OCI-M1 (cell line): ENCODE measurements at places on chromosomes 13 and 19.

DNA sequence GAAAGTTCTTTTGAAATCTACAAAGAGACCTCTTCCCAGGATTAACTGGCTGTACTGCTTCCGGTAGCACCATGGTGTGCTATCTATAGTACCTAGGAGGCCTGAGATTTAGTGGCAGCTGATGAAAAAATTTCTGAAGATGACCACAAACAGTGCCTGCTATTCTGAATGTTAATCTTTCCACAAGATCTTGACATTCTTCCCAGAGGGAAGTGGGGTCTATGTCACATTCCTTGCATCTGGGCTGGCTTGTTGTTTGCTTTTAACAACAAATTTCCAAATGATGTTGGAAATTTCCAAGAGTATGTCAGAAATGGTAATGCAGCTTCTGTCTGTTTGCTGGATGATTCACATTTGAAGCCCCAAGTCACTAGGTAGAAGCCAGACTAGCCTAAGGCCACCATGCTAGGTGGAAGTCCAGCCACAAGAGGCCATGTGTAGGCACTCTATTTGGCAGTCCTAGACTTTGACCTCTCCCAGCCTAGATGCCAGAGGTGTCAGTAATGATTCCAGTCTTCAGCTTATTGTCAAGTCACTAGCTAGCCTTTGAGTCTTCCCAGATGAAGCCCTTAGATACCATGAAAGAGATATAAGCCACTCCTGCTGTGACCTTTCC is 22.1 kb downstream of the SPART start:
- DNase-seq = no peak

- no peak for DNase-seq
Observed at GRCh38 chr13:34864671-34865070, 77.4 kb upstream of the NBEA start.

GRCh38 chr13:110336681-110337080 is 29.6 kb downstream of the COL4A2 start:
- no peak for DNase-seq

- no peak for DNase-seq
Observed at GRCh38 chr19:15790096-15790495, 2.6 kb downstream of the OR10H5 start.

DNA sequence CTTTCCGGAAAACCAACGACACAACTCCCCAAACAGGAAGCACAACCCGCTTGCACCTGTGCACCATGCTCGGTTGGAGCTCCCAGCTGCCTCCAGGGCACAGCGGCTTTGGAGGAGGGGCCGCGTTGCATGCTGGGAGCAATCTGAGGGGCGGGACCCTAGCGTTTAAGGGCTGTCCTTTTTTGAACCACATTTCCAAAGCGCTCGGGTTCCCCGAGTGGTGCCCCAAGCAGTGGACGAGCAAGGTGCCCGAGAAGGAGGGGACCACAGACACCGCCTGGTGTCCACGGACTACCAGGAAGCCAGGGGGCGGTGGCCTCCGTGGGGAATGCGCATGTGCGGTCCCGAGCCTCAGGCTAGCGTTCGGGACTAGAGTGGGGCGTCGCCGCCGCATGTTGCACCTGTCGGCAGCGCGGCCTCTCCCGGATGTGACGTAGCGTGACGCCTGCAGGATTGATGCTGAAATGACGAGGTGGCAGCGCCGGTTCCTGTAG is 11.9 kb upstream of the ZNF57 start:
- DNase-seq = no peak

DNA sequence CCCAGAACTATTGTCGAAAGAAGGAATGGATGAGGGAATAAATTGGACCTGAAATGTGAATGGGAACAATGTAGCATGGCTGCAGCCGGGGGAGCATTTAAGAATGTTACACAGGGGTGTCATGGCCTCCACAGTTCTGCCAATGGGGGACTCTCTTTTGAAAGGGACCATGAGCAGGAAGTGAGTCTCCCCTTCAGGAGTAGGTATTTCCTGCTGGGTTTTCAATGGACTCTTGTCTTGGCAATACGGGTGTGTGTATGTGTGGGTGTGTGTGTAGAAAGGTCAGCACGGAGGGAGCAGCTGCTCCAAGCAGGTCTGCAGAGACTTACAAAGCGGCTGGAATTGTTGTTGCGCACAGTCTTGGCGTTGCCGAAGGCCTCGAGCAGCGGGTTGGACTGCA is 24.4 kb downstream of the MYO1F start:
- DNase-seq = peak; percentile 69

DNA sequence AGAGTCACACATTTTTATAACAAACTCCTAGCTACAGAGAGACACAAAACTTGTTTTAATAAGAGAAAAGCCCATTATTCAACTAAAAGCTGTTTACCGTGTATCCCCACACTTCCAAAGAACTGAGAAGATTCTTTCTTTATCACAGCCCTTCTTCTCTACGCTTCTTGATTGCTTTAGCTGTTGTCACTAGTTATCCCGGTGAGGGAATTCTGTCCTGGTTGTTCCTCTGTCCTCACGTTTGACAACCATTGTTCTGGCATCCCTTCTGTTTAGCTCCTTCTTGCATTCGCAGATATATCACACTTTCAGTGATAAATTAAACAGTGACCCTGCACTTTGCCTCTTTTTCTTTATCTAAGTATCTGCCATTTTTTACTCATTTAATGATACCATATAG is 1035.1 kb upstream of the PCDH20 start:
- no peak for DNase-seq

GRCh38 chr19:42422901-42423461 is 4.2 kb downstream of the LIPE start:
- peak; percentile 74 for DNase-seq

DNA sequence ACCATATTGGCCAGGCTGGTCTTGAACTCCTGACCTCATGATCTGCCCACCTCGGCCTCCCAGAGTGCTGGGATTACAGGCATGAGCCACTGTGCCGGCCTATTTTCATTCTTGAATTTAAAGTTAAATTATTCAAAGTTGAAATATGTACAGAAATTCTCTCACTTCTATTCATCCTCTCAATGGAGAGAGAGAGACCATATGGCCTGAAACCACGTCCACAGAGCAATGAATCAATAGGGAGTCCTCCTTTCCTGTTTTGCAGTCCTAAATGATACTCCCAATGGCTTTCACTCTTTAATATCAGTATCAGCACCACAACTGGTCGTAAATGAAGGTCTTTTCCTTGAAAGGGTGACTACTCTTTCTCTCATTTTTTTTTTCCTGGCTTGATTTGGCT is 30.5 kb upstream of the KCTD4 start:
- DNase-seq = no peak

DNA sequence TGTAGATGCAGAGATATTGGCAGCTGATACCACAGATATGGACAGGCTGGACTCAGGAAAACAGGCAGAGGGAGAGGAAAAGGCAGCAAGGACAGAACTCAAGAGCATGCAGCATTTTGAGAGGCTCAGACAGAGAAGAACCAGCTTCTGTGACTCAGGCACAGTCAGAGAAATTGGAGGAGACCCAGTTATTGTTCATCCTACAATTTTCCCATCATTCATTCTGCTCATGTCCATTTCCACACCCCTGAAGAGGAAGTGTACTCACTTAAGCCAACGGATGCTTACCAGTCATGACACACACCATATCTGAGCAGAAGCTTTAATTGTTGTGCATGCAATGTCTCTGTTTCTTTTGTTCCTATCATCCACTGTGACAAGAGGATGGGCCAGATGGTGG is 359.8 kb upstream of the HTR2A start:
- DNase-seq = no peak

GRCh38 chr13:42064259-42064658 is 15.8 kb downstream of the DGKH start:
- DNase-seq = no peak

DNA sequence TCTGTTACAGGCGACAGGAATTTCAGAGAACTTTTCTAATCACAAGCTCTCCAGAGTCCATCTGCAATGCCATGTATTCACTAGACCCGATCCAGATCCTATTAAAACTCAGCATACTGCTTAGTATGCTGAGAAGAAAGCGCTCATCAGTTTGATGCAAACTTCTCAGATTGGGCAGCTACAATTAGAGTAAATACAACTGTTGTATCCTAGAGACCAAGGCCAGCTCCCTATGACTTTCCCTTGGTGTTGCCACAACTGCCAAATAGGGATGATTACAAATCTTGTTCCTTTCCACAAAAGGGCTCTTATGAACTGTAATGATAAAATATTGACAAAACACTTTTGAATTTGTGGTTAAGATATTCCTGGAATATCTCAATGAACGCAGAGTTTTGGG is 191.2 kb downstream of the SPRY2 start:
- DNase-seq = no peak

DNA sequence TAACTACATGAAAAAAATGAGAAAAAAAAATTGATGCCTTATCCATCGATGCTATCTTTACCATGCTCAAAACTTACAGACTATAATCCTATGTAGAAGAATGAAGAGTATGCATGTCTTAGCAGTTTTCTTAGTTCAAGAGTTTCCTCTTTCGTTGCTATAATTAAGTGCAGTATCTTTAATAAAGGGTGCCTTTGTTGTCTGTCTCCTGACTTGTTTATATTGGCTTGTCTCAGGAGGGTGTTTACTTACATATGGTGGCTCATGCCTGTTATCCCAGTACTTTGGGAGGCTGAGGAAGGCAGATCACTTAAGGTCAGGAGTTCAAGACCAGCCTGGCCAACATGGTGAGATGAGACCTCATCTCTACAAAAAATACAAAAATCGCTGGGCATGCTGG is 44.3 kb downstream of the MTMR6 start:
- no peak for DNase-seq

DNA sequence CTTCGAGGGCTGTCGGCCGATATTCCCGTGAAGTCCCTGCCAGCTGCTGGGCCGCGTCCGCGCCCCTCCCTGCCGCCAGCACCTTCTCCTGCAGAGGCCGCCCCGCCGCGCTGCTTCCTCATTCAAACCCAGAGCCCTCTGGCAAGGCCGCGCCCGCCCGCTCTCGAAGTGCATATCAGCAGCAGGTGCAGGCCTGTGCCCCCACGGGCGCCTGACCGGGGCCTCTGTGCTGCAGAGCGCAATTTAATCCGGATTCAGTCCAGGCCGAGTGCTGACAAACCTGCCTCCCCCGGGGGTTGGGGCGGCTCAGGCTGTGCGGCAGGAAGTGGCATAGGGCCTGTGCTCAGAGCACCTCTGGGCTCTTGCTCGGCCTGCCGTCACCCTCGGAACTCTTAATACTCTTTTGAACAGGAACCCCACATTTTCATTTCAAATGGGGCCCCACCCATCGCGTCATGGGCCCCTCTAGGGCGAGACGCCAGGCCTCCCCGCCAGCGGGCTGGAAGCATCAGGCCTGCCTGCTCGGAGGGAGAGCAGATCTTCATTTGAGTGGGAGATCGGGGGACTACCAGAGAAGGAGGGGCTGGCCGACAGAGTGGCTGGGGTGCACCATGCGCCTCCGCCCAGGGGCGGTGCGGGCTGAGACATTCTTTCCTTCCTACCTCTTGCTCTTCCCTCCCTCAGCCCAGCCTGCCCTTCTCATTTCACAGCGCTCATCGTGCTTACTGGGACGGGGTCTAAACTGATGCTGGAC is 125.7 kb downstream of the TNFRSF19 start:
- no peak for DNase-seq

DNA sequence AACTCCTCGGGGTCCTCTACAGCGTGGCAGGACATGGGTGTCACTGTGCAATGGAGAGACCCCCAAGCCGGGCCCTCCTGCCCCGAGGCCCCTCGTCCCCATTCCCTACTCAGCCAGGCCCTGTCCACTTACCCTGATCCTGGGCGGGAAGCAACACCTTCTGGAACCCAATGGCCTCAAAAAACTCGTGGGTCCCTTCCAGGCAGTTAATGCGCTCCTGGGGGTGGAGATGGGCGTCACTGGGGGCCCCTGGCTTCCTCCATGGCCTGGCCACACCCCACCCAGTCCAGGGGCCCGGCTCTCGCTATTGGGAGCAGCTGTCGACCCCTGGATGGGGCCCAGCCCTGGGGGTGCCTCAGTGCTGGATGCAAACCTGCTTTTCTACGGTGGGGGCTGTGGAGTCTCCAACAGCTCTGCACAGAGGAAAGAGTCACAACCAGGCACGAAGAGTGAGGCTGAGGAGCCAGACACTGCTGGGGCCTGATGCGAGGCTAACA is 10.8 kb downstream of the UBXN6 start:
- DNase-seq = no peak

- peak; percentile 72 for DNase-seq
Observed at GRCh38 chr19:35030257-35031071, at the start of gene SCN1B. TSS of gene SCN1B (plus strand) at chr19:35030470. CDS start at chr19:35030821, 351 bp downstream.

GRCh38 chr13:39821977-39822376 is 166.5 kb downstream of the COG6 start:
- DNase-seq = no peak

DNA sequence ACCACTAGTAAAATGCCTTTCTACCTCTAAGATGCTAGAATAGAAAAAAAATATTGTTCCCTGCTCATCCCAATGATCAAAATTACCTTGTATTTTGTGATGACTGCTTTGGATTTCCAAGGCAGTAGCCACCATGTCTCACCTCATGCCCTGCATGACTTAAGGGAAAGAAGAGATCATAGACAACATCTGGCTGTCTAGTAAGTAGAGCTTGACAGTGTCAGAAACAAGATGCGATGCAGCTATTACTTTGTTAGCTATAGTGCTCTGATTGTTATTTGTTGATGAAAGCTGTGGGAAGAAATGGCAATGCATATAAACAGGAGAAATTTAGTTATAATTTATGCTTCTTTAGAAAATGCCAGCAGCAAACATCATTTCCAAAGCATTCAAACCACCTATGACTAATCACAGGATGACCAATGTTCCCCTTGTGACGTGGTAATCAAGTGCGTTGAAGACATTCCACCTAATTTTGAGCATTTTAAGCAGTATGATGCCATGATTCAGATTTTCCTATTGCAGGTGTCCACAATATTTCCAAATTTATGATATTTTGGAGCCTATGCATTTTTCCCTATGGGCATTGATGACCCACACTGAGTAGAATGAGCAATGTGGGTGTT is 308.3 kb downstream of the KCNRG start:
- no peak for DNase-seq

- DNase-seq = no peak
Observed at GRCh38 chr19:18768046-18768771, 22.9 kb downstream of the COMP start.

- no peak for DNase-seq
Observed at GRCh38 chr19:3483226-3483628, at the start of gene SMIM44. TSS of gene SMIM44 (minus strand) at chr19:3483441. CDS start at chr19:3483403, 38 bp downstream.
